ENCODE measurements at places on chromosomes 12 and 14.

GRCh38 chr12:47507221-47507620 lies 198.6 kb downstream of the RPAP3 start:
- DNase-seq = peak; percentile 17

GRCh38 chr14:51860164-51860824 lies at the start of gene GNG2:
Gene GNG2, plus strand, starts transcription at chr14:51860612. Its CDS starts 90,067 bp downstream, at chr14:51950679.
- peak; percentile 84 for DNase-seq

GRCh38 chr14:22315336-22315735 lies 273.7 kb downstream of the DAD1 start:
- DNase-seq = no peak

DNA sequence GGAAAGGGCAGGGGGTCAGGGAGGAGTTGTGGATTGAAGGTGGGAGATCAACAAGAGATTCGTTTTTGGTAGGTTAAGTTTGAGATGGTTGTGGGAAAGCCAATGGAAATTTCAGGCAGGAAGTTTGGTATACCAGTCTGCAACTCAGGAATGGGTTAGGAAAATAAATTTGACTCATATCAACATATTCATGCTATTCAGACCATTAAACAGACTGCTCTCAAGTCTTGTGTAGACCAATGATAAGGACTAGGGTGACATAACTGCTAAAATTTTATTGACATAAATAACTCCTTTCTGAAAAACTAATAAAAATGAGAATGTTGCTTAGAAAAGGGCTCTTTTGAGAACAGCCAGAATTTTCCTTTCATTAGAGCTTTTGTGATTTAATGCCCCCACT lies 60.0 kb downstream of the PLEKHA5 start:
- DNase-seq = peak; percentile 22

DNA sequence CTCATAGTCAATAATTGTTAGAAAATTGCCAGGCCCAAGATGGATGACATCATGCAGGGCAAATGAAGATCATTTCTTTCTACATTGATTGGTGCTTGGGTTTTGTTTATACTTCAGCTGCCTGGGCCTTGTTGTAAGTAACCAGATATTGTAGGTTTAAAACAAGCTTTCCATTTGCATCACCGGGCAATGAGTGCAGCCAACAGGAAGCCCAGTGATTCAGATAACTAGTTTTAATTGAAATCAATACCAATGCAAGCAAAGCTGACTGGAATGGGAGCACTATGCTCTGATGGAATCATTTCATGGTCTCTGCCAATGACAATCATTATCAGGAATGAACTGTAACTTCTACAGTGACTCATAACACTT lies 279.3 kb downstream of the DUSP6 start:
- peak; percentile 83 for DNase-seq

DNA sequence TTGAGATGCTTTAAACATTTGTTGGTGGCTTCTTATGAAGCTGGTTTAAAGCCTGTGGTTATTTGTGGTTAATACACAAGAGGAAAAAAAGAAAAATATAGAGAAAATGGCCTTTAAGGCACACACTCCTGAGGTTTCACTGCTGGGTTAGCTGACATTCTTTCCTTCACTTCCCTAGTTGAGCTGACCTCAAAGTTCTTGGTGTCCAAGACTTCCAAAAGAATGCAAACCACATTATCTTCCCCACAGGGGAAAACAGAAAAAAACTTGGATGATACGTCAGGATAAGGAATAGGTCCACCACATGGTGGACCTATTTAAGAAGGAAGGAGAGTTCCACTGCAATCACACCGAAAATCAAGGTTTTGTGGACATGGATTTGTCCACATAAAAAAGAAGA lies 94.3 kb downstream of the SLC25A21 start:
- peak; percentile 32 for DNase-seq

All from fibroblast of skin of right biceps (primary cell).